CD4-positive, alpha-beta T cell treated with Interleukin-1 beta for 1 hour (primary cell): ENCODE measurements at places on chromosomes 13 and 19.
A peak's percentile ranks its signal among the peaks of the same experiment; 100 is the strongest.

- no peak for DNase-seq
These were observed 284.1 kb downstream of the ITGBL1 start for GRCh38 chr13:101736566-101736965.

- DNase-seq = no peak
These were observed 8.6 kb upstream of the MKNK2 start for GRCh38 chr19:2059422-2060201.

DNA sequence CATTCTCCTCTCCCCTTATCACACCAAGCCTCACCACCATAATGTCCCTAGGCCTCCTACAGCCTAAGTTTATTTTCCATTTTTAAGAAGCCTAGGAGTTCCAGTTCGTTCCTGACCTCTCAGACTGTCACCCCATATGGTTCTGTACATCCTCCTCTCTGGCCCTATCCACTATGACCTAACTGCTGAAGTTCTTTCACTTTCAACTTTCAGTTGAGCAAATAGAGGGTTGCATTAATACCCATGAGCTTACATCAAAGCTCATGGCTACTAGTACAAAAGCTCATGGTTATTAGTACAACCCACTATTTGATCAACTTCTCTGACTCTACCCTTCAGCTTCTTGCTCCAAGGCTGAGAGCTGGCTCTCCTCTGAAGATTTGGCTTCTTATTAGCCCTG lies 72.9 kb downstream of the FGF14 start:
- no peak for DNase-seq

DNA sequence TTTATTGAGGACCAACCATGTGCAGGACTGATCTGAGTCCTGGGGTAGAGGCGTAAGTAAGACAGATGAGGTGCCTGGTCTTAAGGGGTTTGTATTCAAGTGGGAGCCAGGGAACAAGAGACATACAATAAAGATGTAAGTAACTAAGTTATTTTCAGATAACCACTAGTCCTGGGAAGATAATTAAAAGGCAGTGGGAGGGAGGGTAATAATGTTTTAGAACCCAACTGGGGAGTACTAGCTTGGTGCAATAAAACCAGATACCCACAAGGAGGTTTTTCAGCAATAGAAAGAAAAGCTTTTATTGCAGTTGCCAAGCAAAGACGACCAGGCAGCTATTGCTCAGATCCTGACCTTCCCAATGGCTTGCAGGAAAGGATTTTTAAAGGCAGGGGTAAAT lies 893.7 kb downstream of the UQCRFS1 start:
- no peak for DNase-seq

DNA sequence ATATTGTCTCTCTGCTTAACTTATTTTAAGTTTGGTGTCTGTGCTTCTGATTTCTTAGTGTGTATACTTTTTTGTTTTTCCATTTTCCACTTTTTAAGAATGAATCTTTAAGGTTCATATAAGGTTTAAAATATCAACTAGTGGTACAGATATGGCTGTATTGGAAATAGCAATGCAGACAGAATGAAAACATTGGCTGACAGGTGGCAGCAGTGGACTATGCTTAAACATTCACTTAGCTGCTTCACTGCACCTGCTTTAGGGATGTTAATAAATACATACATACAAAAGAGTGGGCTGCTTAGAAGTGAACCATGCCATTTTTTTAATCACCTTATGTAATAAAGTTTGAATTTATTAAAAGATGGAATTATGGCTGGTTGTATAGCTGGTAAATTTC lies 27.3 kb downstream of the TM9SF2 start:
- peak; percentile 54 for DNase-seq

- DNase-seq = no peak
These were observed 9.6 kb downstream of the CEBPA start for GRCh38 chr19:33292595-33293254.
